Right atrium auricular region (tissue), 2 donors: ENCODE measurements at places on chromosomes 1 and 21. TPM values are rescaled to one million over a fixed set of nuclear protein-coding genes. Genes with fewer than 3 reads are reported as not detected.

GRCh38 chr21:33977017-33977720, 61.6 kb upstream of the ATP5PO start:
- peak overlapping the region; percentile 91 for H3K27ac ChIP-seq
- H3K27me3 ChIP-seq, result no peaks in the 10 kb centered on the region
- peak overlapping the region; percentile 29 for H3K4me3 ChIP-seq
- H3K4me1 ChIP-seq, result peaks cover 27% of the 10 kb centered on the region

DNA sequence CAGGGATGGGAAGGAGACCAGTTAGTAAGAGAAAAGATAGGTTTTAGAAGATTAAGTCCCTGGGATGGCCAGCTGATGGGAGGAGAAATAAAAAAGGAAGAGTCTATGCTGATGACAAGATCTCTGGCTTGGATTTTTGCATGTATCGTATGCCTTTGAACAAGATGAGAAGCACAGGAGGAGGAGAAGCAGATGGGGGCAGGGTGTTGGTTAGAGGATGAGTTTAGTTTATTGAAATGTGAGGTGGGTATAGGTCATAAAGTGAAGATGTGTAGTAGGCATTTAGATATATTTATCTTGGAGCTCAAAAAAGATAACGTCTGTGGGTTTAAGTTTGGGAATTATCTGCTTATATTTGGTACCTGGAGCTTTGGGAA, 1.4 kb downstream of the TIPRL start:
- no peaks in the 10 kb centered on the region for H3K36me3 ChIP-seq
- H3K27me3 ChIP-seq, result no peaks in the 10 kb centered on the region
- no peak for DNase-seq
- peak overlapping the region; percentile 86 for H3K4me3 ChIP-seq

DNA sequence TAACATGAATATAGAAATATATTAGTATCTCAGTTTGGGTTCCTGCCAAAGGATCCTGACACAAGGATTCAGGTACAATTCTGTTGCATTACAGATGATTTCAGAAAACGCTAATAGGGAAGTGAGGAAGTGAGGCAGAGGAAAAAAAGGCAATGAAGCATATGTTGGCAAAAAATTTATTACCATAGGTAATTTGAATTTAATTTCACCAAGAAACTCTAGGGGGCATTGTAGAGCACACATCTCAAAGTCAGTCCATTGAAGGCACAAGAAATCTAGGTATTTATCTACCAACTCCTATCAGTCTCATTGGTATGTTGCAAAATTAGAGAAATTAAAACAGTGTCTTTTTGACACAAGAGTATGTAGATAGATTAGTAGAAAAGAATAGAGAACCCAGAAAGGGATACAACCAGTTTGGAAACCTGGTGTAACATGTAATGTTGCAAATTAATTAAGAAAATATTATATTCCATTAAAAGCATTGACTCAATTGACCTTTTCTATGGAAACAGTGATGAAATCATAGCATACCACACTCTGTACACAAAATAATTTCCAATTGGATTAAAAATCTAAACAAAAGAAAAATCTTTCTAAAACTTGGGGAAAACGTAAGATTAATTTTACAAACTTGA, 104.9 kb upstream of the SNX7 start:
- no peak for DNase-seq
- H3K27me3 ChIP-seq, result no peaks in the 10 kb centered on the region
- H3K27ac ChIP-seq, result no peak overlapping the region
- H3K4me3 ChIP-seq, result no peak overlapping the region

DNA sequence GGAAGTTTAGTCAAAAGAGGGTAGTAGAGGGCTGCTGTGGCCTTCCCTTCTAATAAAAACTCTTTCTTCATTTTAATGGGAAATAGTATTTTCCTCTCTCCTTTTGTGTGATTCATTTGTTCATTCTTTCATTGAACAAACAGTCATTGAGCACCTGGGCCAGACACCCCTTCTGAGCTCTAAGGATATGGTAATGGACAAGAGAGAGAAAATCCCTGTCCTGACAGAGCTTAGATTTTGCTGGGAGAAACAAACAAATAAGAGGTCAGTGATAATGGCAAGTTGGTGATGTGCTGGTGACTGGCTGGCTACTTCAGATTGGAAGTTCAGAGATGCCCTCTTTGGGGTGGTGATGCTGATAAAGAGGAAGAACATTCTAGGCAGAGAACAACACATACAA, 59.3 kb downstream of the CDC14A start:
- H3K4me1 ChIP-seq, result peaks cover 6% of the 10 kb centered on the region
- H3K36me3 ChIP-seq, result no peaks in the 10 kb centered on the region
- H3K27me3 ChIP-seq, result no peaks in the 10 kb centered on the region
- no peak overlapping the region for H3K27ac ChIP-seq
- no peak overlapping the region for H3K4me3 ChIP-seq
- no peak for DNase-seq

DNA sequence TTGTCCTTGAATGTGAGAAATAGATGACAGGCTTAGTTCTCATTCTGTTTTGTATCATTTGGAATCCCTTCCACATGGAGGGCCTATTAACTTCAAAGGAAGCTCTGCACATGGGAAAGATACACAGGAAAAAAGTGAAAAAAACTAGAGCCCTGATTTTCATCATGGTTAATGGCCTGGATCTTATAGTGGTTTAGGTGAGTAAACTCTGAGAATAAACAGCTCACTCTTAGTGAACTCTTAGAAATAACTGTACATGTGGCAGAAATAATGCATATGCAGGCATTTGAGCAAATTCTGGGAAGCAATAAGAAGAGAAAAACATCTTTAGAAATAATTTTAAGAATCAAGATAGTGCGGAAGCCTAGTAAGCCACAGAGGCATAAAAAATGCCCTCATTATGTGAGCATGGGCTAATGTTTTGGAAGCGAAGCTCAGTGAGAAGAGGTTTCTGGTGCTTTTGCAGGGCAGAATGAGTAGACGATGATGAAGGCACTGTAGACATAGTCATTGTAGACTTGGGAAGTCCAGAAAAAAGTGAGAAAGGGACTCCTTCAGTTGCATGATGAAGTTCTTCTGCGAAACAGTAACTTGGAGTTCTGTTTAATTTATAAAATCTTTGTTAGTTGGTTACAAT, 279.9 kb downstream of the DNM3 start:
- no peak overlapping the region for H3K27ac ChIP-seq
- H3K36me3 ChIP-seq, result no peaks in the 10 kb centered on the region
- H3K4me3 ChIP-seq, result no peak overlapping the region

GRCh38 chr1:20981915-20982314, 194.8 kb downstream of the EIF4G3 start:
- DNase-seq, result no peak
- no peak overlapping the region for H3K4me3 ChIP-seq

- no peak overlapping the region for H3K4me3 ChIP-seq
- no peaks in the 10 kb centered on the region for H3K4me1 ChIP-seq
- H3K27me3 ChIP-seq, result no peaks in the 10 kb centered on the region
- no peak for DNase-seq
Observed at GRCh38 chr1:59409549-59409948, 112.7 kb downstream of the FGGY start.

DNA sequence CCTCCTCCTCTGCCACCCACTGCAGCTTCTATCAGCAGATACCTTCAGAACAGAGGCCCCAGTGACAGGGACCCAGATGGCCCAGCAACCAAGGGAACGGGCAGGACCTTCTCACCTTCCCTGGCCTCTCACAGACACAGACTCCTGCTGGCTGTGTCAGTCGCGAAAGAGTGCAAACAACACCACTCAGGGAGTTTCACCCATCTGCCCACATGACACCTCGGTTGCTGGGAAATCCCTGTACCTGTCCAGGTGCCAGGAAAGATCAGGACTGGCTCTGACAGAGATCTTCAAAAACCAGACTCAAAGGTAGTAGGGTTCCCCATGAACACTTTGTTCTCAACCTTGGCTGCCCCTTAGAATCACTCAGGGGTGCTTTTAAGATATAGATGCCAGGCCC, 83.5 kb upstream of the HIVEP3 start:
- no peaks in the 10 kb centered on the region for H3K27me3 ChIP-seq
- H3K4me1 ChIP-seq, result no peaks in the 10 kb centered on the region
- no peak overlapping the region for H3K4me3 ChIP-seq
- H3K36me3 ChIP-seq, result no peaks in the 10 kb centered on the region

- no peak overlapping the region for H3K27ac ChIP-seq
- DNase-seq, result no peak
- no peak overlapping the region for H3K4me3 ChIP-seq
- H3K4me1 ChIP-seq, result no peaks in the 10 kb centered on the region
Observed at GRCh38 chr1:56927171-56927570, 38.6 kb downstream of the C8B start.

GRCh38 chr1:214603819-214604252, 841 bp downstream of the CENPF start:
- no peak for DNase-seq
- H3K27me3 ChIP-seq, result no peaks in the 10 kb centered on the region
- no peaks in the 10 kb centered on the region for H3K4me1 ChIP-seq
- no peaks in the 10 kb centered on the region for H3K36me3 ChIP-seq

GRCh38 chr1:86062453-86062852, 94.1 kb downstream of the COL24A1 start:
- no peak for DNase-seq
- H3K27me3 ChIP-seq, result no peaks in the 10 kb centered on the region
- H3K4me3 ChIP-seq, result no peak overlapping the region
- no peak overlapping the region for H3K27ac ChIP-seq

DNA sequence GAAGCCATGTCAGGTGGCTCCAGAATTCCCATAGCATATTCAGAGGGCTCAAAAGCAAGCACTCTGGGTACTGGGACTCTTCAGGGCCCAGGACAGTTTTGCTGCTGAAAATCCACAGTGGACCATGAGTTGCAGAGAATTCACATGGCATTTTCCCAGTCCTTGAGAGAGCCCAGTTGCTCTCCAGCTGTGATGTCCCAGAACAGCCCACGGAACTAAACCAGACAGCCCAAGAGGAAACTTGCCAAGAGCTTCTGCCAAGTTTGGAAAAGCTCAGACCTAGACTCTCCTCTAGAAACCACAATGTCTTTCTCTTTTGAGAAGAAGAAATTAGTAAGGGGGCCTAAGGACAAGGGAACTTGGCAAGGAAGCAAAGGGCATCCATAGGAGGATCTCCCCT, 69.4 kb downstream of the RGS2 start:
- no peaks in the 10 kb centered on the region for H3K36me3 ChIP-seq
- no peak overlapping the region for H3K4me3 ChIP-seq
- H3K27ac ChIP-seq, result peak overlapping the region; percentile 54
- peak; percentile 72 for DNase-seq
- H3K27me3 ChIP-seq, result no peaks in the 10 kb centered on the region

GRCh38 chr1:212699625-212700222, at the start of gene BATF3:
TSS of gene BATF3 (minus strand) at chr1:212699840. CDS start at chr1:212699762, 78 bp downstream.
- H3K36me3 ChIP-seq, result no peaks in the 10 kb centered on the region
- H3K27ac ChIP-seq, result peak within 1 kb of the TSS; percentile 77
- H3K4me1 ChIP-seq, result no peaks in the 10 kb centered on the region
- peaks cover 7% of the 10 kb centered on the region for H3K27me3 ChIP-seq
- no peak for DNase-seq

- H3K27me3 ChIP-seq, result no peaks in the 10 kb centered on the region
- DNase-seq, result no peak
Observed at GRCh38 chr1:20660363-20660762, 806 bp downstream of the DDOST start.

GRCh38 chr1:151416231-151416630, 16.9 kb downstream of the PSMB4 start:
- H3K4me3 ChIP-seq, result no peak overlapping the region
- no peaks in the 10 kb centered on the region for H3K4me1 ChIP-seq

GRCh38 chr1:109379422-109379821, 18.3 kb downstream of the SORT1 start:
- H3K27me3 ChIP-seq, result no peaks in the 10 kb centered on the region
- H3K27ac ChIP-seq, result peak overlapping the region; percentile 93
- no peaks in the 10 kb centered on the region for H3K36me3 ChIP-seq
- DNase-seq, result no peak
- no peak overlapping the region for H3K4me3 ChIP-seq

DNA sequence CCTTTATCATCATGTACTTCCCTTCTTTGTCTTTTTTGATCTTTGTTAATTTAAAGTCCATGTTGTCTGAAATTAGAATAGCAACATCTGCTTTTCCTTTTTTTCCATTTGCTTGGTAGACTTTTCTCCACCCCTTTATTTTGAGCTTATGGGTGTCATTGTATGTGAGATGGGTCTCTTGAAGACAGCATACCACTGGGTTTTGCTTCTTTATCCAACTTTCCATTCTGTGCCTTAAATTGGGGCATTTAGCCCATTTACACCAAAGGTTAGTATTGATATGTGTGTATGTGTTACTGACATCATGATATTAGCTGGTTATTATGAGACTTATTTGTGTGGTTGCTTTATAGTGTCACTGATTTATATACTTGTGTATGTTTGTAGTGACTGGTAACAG, 50.2 kb downstream of the IFI44 start:
- H3K27me3 ChIP-seq, result no peaks in the 10 kb centered on the region
- H3K36me3 ChIP-seq, result no peaks in the 10 kb centered on the region
- H3K27ac ChIP-seq, result no peak overlapping the region
- H3K4me1 ChIP-seq, result no peaks in the 10 kb centered on the region
- no peak overlapping the region for H3K4me3 ChIP-seq

DNA sequence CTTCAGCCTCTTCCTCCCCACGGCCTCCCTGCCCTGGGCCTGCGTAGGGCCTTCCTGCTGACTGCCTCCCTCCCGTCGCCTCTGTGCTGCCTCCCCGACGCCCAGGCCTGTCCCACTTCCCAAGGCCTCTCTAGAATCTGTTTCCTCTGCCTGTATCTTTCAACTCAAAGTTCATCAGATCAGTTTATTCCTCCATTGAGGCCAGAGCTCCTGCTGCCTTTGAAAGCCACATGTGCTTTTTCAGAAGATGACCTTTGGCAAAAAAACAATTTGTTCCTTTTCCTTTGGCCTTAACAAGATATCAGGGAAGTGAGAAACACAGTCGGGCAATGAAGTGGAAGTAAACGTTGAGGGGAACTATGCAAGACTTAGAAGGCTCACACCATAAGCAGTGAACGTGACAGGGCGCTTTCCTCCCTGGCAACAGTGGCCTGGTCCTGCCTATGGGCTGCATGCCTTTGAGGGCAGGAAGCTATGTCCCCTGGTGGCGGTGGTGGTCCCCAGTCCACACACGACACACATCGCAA, 85.9 kb downstream of the PSMG1 start:
- no peak for DNase-seq
- peaks cover 45% of the 10 kb centered on the region for H3K4me1 ChIP-seq
- no peaks in the 10 kb centered on the region for H3K36me3 ChIP-seq
- no peak overlapping the region for H3K4me3 ChIP-seq
- no peaks in the 10 kb centered on the region for H3K27me3 ChIP-seq
- H3K27ac ChIP-seq, result peak overlapping the region; percentile 26

DNA sequence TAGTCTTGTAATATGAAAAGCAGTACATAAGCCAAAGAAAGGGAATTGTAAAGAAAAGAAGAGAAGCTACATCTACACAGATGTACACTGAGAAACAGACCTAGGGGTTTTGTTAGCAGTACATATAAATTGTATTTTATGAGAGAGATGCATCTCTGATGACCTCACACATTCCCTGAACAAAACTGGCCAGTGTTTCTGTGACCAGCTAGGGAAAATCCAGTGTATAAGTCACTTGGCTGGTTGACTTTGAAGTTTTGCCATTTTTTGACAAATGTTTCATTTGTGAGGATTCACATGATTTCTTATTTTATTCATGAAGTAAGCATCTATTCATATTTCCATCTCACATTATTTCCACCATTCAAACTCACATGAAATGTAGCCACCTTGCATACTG, 28.3 kb upstream of the DYNLT5 start:
- H3K27ac ChIP-seq, result no peak overlapping the region
- no peaks in the 10 kb centered on the region for H3K4me1 ChIP-seq
- H3K4me3 ChIP-seq, result no peak overlapping the region
- no peaks in the 10 kb centered on the region for H3K36me3 ChIP-seq
- no peaks in the 10 kb centered on the region for H3K27me3 ChIP-seq
- no peak for DNase-seq

Gene ANGPTL1
- total RNA-seq, result 29.6 TPM

Gene KCNJ9
- not detected for total RNA-seq

Gene MED8
- total RNA-seq, result 21.3 TPM

Gene HHIPL2
- total RNA-seq, result 0.16 TPM

Gene CLDN17
- not detected for total RNA-seq

Gene MX2
- 5.5 TPM for total RNA-seq
